PC-3 (cell line): ENCODE measurements at places on chromosomes 2 and 18.
A peak's percentile ranks its signal among the peaks of the same experiment; 100 is the strongest.

GRCh38 chr2:221817052-221817451, 244.9 kb upstream of the EPHA4 start:
- DNase-seq = peak; percentile 49

- DNase-seq = no peak
Measured at GRCh38 chr2:64296140-64296480, 151.9 kb upstream of the PELI1 start.

- no peak for DNase-seq
Measured at GRCh38 chr2:150389447-150389846, 98.0 kb downstream of the RND3 start.

DNA sequence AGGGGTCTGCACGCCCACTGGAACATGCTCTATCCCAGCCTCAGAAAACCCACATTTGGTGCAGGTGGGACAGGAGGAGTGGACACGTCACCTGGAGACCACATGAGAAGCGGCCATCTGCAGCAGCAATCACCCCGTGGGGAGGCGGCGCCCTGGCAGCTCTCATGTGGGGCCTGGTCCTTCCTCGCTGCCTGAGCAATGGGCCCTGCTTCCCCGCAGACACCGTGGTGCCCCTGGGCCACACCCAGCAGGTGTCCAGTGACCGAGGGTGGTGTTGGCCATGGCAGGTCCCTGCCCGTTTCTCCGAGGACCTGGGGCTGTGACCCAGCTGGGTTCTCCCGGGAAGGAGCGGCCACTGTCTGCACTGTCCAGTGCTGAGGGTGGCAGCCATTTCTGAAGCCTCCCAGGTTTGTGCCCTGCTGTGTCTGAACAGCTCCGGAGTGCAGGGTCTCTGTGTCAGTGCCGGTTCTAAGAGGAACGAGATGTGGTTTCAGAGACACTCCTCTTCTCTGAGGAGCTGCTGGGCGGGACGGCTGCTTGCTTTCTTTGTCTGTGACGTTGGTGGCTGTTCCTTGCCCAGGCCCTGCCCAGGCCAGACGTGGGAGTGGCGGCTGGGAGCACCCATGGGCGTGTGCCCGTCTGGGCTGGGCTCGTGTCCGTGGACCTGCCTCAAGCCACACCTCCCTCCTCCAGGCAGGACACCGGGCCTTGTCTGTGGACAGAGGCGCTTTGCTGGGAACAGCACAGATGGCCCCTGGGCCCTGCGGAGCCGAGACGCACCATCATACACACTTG, 44.8 kb downstream of the NFATC1 start:
- no peak for DNase-seq

DNA sequence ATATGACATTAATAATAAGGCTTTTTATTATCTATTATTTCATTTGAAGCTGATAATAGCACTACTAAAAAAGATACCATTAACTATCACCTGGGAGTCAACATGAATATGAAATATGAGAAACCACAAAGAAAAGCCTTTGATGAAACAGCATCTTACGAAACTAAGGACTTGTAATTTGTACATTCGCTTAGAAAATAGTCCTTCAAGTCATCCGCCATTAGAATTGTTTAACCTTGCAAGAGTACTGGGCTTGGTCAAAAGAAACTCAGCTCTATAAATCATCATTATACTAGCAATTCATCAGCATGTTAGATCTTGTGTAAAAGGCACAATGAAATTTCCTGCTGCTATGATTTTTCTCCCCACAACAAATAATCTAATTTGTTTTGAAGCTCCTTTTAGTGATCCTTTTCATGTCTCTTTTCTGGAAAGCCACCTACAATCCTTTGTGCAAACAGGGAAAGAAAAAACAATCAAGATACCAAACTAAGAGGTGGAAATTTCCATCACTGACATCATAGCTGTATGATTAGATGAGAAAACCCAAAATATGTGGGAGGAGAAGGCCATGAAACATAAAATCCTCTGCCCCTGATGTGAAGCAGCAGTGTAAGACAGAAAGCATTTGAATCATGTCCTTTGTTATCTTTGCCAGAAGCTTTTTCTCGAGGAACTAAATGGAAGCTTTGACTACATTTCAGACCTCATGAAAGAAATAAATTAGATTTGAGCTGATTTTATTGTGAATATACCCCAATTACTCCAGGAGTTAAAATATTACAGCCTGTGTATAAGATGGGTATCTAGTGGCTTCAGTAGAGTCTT, 31.2 kb downstream of the SCN9A start:
- no peak for DNase-seq

GRCh38 chr2:199480966-199481365, 23.2 kb upstream of the SATB2 start:
- DNase-seq = no peak

DNA sequence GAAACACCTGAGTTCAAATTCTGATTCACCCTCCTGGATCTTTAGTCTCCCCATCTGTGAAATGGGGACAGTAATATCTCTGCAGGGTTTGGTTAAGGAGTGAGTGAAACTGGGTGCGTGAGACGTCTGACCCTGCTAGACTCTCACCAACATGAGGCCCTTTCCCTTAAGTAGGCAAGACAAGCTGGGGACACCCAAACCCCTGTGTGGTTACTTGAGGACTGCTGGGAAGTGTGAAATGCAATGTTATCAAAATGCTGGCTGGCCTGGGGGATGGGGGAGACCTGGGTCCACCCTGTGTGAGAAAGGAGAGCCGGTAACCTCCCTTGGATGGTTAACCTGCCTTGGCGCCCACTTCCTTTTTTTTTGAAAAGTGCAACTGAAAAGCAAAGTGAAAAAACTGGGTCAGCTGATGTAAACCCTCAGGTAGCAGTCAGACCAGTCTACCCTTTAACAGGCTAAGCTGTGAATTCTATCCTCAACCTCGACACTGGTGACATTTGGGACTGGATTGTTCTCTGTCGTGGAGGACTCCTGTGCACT, 82.3 kb downstream of the INPP5D start:
- no peak for DNase-seq

DNA sequence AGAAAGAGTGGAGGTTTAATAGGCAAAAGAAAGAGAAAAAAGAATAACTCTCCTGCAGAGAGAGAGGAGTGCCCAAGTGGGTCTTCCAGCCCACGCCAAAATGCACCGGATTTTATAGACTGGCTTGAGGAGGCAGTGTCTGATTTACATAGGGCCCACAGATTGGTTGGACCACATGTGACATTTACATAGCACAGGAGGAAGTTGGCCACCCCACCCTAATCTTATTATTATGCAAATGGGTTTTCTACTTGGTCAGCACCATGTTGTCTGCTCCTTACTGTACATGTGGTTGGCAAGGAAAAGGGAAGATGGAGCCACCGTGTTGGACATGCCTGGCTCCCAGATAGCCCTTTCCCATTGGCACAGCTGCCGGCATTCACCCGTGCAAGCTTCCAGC, 56.8 kb downstream of the SP110 start:
- DNase-seq = no peak

DNA sequence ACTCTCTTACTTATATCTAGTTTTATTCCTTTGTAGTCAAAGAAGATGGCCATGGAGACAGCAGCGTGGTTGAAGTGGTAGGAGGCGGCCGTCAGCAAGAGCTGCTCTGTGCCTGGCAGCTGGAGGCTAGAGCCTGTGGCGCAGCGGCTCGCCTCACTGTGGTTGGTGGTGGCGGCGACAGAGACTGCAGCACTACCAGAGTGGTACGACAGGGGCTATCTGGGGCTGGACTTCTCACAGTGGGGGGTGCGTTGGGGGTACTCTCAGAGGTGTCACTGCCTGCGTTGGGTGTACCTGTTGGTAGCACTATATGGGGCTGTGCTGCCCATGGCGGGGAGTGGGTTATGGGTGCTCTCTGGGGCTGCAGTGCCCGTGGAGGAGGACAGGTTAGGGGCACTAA, 8.5 kb upstream of the ANKRD62 start:
- DNase-seq = no peak
